HS-27A (cell line): ENCODE measurements at places on chromosomes 12 and 14.

GRCh38 chr12:69873429-69873828 lies 48.4 kb downstream of the MYRFL start:
- no peak for DNase-seq

GRCh38 chr12:71605039-71605438 lies 58.6 kb downstream of the ZFC3H1 start:
- DNase-seq, result no peak

GRCh38 chr12:126117502-126117901 lies 1052.3 kb downstream of the AACS start:
- no peak for DNase-seq

- peak; percentile 49 for DNase-seq
These were observed 74.7 kb downstream of the PRORP start for GRCh38 chr14:35197015-35197414.

- no peak for DNase-seq
These were observed 15.9 kb downstream of the AREL1 start for GRCh38 chr14:74697011-74697410.

- no peak for DNase-seq
These were observed 11.1 kb downstream of the GALNT16 start for GRCh38 chr14:69270795-69271708.

DNA sequence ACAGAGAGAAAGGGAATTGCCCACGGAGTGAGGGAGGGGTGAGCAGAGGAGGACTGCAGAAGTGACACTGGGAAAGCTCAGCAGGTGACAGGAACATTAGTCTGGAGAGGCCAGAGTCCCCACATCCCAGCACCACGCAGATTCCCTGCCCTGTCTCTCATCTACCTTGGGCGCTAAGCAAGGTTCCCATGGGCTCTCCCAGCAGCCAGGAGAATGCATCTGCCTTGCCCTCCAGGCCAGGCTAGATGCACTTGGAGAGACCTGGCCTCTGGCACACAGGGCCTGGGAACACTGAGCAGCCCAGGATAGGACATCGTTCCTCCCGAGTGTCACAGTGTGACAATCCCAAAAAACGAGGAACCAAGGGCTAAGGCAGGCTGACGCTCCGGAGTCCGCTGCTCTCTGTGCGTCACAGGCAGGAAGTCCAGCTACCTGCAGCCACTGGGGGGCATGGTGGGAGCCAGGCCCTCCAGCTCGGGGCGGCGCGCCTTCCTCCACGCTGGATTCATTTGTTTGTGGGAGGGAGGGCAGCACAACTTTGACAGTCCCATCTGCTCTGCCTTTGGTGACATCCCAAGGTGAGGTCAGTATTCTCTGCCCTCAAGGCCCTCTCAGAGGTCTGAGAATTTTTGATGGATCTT lies 5.4 kb upstream of the NGB start:
- no peak for DNase-seq

DNA sequence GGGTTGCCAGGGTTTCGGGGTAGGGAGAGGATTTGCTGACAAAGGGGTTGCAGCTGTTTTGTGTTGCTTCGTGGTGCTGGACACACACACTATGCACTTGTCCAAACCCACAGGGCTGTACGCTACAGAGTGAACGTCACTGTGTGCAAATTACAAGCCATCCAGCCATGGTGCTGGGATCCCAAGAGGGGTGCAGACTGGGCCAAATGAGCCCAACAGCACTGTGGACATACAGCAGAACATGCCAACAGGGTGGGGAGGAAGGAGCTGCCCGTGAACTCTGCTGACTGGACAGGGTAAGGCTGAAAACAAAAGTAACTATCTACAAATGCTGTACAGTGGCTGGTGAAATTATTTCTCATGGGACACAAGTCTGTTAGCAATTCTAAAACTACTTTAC lies 25.2 kb downstream of the POLE start:
- DNase-seq, result no peak

DNA sequence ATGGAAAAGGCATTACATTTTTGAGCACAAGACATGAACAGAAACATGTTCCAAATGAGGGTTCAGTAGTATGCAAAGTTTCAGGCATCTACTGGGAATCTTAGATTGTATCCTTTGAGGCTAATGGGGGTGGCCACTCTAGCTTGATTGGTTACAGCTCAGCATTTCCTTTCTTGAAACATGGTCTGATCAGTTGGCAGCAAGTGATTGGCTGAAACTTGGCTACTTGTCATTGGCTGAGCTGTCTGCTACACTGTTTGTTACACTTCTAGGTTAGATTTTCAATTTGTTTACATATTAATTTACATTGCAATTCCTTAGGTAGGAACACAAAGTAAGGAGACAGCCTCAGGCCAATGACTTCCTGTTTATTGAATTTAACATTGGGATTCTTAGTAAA lies 918.0 kb upstream of the SEL1L start:
- no peak for DNase-seq

DNA sequence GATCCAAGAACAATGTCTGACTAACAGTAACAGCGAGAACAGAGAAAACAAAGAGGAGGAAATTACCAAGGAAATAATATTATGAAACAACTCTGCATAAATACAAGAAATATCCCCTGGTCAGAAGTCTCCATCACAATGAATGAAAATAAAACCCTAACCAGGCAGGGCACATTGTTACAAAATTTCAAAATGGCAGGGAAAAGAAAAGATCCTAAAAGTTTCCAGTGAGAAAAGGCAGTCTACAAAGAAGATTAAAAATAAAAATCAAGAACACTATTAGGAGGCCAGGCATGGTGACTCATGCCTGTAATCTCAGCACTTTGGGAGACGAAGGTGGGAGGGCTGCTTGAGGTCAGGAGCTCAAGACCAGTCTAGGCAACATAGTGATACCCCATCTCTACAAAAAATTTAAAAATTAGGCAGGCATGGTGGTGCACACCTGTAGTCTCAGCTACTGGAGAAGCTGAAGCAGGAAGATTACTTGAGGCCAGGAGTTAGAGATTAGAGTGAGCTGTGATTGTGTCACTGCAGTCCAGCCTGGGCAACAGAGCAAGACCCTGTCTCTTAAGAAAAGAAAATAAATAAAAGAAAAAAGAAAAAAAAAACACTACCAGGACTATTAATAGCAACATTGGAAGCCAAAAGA lies 47.8 kb downstream of the FERMT2 start:
- DNase-seq, result no peak

DNA sequence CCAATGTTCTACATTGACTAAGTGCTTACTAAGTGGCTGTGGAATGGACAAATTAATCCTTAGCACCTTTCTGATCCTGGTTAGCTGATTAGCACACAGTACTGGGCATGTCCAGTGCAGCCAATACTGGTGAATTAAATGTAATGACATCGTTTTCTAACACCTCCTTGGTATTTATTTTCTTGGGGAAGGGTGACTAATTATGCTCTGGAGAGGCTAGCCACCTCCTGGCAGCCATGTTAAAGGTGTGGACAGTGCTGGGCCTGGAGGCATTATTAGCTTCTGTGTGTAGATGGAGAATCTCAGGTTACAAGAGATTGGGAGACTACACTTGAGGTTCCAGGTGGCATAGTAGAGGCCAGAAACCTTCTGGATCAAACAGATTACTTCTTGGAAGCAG lies 230.9 kb upstream of the DDHD1 start:
- no peak for DNase-seq

- no peak for DNase-seq
These were observed 56.4 kb upstream of the RNU6-8 start for GRCh38 chr14:32259368-32260013.

GRCh38 chr12:69433653-69434052 lies 36.5 kb upstream of the FRS2 start:
- DNase-seq, result no peak

- DNase-seq, result no peak
These were observed 2.5 kb upstream of the PLBD1 start for GRCh38 chr12:14570231-14570630.

GRCh38 chr12:8157484-8158198 lies 826 bp downstream of the ZNF705A start:
- DNase-seq, result no peak

DNA sequence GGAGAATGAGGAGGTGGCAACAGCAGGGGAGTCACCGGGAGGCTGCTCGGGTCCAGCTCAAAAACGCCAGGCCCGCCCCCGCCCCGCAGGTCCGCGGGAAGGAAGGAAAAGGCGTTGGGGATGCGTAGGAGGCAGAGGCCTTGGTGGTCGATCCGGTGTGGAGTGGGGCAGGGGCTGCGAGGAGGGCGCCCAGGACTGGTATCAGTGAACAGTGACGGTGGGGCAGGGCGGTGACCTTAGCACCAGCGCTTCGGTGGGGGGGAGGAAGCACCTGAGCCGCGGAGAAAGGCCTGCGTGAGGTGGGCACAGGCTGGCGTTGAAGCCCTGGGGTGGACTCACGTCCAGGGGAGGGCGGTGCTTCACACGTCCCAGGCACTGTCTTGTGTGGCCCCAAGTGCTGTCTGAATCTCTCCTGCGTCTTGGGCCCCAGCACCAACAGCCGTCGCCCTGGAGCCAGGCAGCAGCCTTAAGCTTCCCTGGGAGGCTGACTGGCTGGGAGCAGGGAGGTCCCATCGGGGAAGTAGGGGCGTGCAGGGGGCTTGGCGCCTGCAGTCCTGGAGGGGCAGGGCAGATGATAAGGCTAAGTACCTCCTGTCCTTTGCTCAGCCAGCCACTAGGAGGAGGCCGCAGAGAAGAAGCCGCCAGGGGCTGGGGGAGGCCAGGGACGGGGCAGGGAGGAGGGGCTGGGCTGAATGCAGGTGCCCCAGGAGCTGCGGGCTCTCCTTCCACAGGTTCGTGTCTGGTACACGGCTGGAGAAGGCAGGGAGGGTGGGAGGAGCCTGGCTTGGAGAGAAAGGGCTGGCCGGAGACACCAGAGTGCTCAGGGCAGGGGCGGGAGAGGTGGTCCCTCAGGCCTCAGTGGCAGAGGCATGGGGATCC lies 26.5 kb downstream of the ZBTB42 start:
- no peak for DNase-seq

- no peak for DNase-seq
These were observed 34.8 kb upstream of the TSPAN9 start for GRCh38 chr12:3042394-3042793.

DNA sequence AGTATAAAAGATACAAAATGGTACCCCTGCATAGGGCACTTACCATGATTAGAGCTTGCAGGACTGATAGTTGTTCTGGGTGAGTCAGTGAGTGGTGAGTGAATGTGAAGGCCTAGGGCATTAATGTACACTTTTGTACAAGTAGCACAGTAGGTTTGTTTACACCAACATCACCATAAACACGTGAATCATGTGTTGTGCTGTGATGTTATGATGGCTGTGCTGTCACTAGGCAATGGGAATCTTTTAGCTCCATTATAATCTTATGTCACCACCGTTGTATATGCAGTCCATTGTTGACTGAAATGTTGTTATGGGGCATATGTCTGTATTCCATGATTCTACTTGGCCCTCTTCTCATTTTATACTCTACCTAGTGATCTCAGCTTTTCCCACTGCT lies 11.8 kb downstream of the NUBPL start:
- no peak for DNase-seq

GRCh38 chr12:95096852-95097251 lies 23.4 kb upstream of the NR2C1 start:
- no peak for DNase-seq

GRCh38 chr12:24378548-24379407 lies 429.3 kb upstream of the SOX5 start:
- no peak for DNase-seq

DNA sequence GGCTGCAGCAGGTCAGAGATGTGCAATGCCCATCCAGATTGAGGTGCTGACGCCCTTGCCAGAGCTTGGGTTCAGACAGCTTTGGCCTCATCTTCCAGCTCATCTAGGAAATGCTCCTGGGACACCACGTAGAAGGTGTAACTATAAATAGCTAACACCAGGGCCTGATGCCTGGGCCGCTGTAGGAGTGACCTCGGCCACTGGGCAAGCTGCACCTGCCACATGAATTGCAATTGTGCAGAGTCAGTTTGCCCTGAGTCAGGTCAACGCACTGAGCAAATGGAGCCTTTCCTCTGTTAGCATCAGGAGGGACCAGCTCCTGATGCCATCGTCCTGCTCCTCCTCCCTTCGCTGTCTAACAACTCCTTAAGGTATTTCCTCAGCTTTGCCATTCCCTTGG lies 17.4 kb upstream of the DNM1L start:
- no peak for DNase-seq

DNA sequence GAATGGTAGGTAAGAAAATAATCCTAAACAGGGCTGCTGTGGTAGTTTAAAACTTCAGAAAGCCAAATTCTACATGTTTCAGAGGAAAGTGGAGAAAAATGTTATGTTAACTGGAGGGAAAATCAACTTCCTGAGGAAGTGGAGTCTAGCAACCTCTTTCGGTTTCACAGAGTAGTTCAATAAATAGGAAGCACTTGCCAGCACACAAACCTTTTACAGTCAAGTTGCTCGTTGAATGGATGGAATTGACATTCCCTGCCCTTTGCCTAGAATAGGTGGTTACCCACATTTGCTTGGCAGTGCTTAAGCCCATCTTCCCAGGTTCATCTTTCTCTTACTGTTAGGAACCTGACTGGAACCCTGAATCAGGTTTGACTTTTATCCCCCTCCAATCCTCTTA lies 15.9 kb downstream of the ANKRD13A start:
- DNase-seq, result no peak

GRCh38 chr14:55867719-55868118 lies 250.5 kb upstream of the PELI2 start:
- DNase-seq, result peak; percentile 26

DNA sequence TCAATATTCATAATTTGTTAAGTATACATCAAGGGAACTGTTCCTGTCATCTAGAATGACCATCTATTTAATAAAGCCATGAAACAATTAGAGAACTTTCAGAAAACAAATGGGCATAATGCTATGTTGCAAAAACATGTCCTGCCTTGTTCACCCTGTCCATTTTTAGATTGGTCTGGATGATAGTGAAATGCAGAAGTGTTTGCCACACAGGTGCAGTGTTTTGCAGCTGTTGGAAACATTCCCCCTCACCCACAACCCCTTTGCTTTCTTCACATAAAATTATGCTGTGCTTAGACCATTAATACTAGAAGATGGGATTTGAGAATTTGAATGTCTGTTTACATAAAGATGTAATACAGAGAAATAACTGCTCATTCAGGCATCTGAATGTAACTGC lies 36.5 kb downstream of the LEMD3 start:
- no peak for DNase-seq

GRCh38 chr12:103771466-103771865 lies 69.6 kb downstream of the NT5DC3 start:
- no peak for DNase-seq

- no peak for DNase-seq
These were observed 5.4 kb downstream of the FBXW8 start for GRCh38 chr12:116916122-116916521.

DNA sequence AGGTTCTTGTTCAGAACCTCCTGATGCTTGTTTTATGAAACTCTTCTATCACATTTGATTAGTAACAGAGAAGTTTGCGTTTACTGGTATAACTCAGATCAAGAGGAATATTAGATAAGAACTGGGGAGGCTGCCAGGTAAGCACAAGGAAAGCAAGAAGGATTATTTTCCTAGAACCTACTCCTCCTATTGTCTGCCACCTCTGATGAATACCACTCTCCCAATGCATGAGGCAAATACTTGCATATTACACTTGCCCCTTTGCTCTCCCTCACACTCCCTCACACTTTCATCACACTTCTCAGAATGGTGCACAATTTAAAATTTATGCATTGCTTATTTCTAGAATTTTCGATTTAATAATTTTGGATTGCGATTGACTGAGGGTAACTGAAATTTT lies 43.6 kb downstream of the LIN7A start:
- DNase-seq, result no peak
